Prostate gland (tissue), 2 donors: ENCODE measurements at places on chromosomes 7 and 10. TPM values are rescaled to one million over a fixed set of nuclear protein-coding genes. Genes with fewer than 3 reads are reported as not detected.

The RPEL1 gene
- not detected for total RNA-seq

The CD36 gene
- 5.7 TPM for total RNA-seq

The PARD3 gene
- 32.0 TPM for total RNA-seq

The CYP3A7 gene
- not detected for total RNA-seq

The ASIC3 gene
- 11.0 TPM for total RNA-seq

DNA sequence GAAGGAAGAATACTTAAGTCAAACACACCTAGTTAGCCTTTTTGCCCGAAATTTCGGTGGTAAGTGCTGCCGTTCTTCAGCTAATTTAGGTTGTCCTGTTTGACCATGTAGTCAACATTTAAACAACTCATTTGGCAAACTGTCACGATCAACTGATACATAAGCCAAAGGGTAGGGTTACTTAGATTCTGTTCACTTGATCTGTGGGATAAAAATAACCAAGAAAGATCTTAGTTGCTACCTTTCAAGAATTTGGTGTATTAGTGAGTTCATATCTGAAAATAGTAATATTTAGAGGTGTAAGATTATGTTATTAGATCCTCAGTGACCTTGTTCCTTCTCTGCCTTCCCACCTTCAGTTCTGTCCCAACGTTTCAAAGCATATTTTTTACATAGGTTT lies 2.0 kb downstream of the TNKS2 start:
- no peak overlapping the region for H3K27ac ChIP-seq
- DNase-seq = no peak
- no peaks in the 10 kb centered on the region for H3K27me3 ChIP-seq
- H3K4me3 ChIP-seq = peak overlapping the region; percentile 99

- no peaks in the 10 kb centered on the region for H3K36me3 ChIP-seq
- H3K4me1 ChIP-seq = no peaks in the 10 kb centered on the region
- no peak for DNase-seq
- no peak overlapping the region for H3K4me3 ChIP-seq
- H3K27ac ChIP-seq = no peak overlapping the region
These were observed 1456.1 kb downstream of the GATA3 start for GRCh38 chr10:9510626-9511025.

DNA sequence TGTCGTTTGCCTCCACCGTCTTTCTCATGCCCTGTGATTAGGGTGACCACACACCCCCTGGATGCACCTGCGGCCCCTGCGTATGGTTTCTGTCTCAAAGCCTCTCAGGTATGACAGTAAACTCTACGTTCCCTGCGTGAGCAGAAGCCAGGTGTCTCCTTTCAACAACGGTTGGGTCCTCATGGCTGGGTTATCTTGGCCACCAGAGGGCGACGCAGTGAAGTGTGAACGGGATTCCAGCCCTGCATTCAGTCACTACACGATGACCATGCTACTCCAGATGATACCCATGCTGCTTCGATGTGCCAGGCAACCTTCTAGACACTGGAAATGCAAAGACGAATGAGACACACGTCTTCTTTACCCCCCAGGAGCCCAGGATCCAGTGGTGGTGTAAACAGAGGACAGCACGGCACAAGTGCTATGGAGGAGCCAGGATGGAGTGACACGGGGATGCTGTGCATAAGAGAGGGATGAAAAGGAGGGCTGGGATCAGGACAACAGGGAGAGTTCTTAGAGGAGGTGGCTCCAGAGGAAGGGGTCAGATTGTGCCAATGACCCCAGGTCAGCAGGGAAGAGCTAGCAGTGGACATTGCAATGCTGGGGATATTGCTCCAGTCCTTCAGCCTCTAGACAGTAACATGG lies 228.1 kb upstream of the PFKP start:
- no peaks in the 10 kb centered on the region for H3K36me3 ChIP-seq
- no peaks in the 10 kb centered on the region for H3K27me3 ChIP-seq
- no peaks in the 10 kb centered on the region for H3K4me1 ChIP-seq
- DNase-seq = peak; percentile 37

DNA sequence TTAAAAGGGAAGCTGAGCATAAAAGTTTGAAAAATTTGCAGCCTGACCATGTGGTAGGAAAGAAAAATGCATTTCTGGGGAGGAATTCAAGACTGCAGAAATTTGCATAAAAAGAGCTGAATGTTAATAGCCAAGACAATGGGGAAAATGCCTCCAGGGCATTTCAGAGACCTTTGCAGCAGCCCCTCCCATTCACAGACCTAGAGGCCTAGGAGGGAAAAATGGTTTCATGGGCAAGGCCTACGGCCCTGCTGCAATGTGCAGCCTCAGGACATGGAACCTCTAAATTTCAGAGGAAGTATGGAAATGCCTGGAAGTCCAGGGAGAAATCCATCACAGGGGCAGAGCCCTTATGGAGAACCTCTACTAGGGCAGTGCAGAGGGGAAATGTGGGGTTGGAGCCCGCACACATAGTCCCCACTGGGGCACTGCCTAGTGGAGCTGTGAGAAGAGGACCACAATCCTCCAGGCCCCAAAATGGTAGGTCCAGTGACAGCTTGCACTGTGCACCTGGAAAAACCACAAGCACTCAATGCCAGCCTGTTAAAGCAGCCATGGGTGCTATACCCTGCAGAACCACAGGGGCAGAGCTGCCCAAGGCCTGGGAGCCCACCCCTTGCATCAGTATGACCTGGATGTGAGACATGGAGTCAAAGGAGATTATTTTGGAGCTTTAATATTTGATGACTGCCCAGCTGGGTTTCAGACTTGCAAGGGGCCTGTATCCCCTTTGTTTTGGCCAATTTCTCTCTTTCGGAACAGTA lies 243.8 kb downstream of the DNAJB9 start:
- no peak overlapping the region for H3K4me3 ChIP-seq
- no peak overlapping the region for H3K27ac ChIP-seq
- H3K27me3 ChIP-seq = no peaks in the 10 kb centered on the region

GRCh38 chr10:92290076-92290836 lies 622 bp downstream of the CPEB3 start:
- no peaks in the 10 kb centered on the region for H3K27me3 ChIP-seq
- peak overlapping the region; percentile 78 for H3K4me3 ChIP-seq
- H3K27ac ChIP-seq = peak overlapping the region; percentile 97

DNA sequence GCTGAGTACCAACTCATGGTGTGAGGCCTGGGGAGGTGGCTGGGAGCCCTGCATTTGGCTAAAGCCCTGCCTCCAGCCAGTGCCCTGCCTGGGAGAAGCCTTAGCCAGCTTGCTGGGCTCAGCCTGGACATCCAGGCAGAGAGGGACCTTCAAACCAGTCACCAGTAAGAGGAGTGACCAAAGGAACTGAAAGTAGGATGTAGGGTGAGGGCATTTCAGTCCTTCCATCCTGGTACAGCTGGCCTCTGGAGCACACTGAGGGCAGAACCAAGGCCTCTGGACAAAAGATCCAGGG lies 124.8 kb downstream of the ADCY1 start:
- no peak overlapping the region for H3K27ac ChIP-seq
- no peak for DNase-seq
- no peaks in the 10 kb centered on the region for H3K4me1 ChIP-seq
- no peaks in the 10 kb centered on the region for H3K27me3 ChIP-seq
- no peaks in the 10 kb centered on the region for H3K36me3 ChIP-seq

DNA sequence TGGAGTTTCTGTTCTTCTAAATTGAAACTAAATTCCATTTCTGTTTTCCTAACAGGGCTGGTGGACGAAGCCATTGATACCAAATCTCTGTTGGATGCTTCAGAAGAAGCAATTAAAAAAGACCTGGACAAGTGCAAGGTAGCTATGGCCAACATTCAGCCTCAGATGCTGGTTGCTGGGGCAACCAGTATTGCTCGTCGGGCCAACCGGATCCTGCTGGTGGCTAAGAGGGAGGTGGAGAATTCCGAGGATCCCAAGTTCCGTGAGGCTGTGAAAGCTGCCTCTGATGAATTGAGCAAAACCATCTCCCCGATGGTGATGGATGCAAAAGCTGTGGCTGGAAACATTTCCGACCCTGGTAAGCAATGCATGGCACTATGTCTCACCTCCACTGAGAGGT lies 45.6 kb downstream of the AP3M1 start:
- peaks cover 4% of the 10 kb centered on the region for H3K36me3 ChIP-seq
- H3K27ac ChIP-seq = no peak overlapping the region
- no peak for DNase-seq
- no peak overlapping the region for H3K4me3 ChIP-seq
- H3K4me1 ChIP-seq = no peaks in the 10 kb centered on the region
- H3K27me3 ChIP-seq = no peaks in the 10 kb centered on the region

DNA sequence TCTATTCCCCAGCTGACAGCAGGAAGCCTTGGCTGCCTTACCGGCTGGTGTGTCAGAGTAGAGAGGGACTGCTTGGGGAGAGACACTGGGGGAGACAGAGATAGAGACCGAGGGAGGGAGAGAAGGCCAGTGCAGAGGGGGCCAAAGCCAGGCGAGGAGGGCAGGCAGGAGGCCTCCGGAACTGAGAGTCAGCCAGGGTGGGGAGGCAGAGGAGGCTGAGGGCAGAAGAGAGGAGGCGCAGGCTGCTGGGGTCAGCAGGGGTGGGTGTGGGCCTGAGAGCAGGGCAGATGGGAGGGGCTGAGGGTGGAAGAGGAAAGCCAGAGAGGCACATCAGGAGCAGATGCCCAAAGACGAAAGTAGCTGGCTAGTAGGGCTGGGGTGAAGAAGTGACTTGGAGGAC lies 57.2 kb upstream of the PAX2 start:
- peaks cover 22% of the 10 kb centered on the region for H3K27me3 ChIP-seq
- no peaks in the 10 kb centered on the region for H3K4me1 ChIP-seq
- H3K27ac ChIP-seq = no peak overlapping the region
- H3K4me3 ChIP-seq = no peak overlapping the region
- DNase-seq = no peak
- H3K36me3 ChIP-seq = no peaks in the 10 kb centered on the region

DNA sequence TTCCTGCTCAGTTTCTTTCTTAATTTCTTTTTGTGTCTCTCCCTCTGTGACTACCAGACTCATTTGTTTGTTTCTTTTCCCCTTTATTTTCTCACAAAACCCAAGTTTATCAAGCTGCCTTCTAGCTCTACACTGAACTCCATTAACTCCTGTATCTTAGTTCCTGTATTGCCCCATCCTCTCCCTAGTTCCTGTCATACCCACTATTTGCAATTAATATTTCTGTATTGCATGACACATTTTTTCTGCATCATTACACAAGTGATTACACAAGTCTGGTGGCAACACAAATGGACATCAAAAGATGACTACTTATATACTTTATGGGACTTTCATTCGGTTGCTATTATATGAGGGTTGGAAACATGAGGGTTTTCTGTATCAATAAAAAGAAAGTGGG lies 26.9 kb upstream of the OR9A4 start:
- H3K4me3 ChIP-seq = no peak overlapping the region
- H3K27me3 ChIP-seq = no peaks in the 10 kb centered on the region
- no peak for DNase-seq
- no peaks in the 10 kb centered on the region for H3K36me3 ChIP-seq
